Spinal cord (tissue), 10 donors: ENCODE measurements at places on chromosomes 7 and 10. TPM values are rescaled to one million over a fixed set of nuclear protein-coding genes. Genes with fewer than 3 reads are reported as not detected.

- no peak for DNase-seq
Observed at GRCh38 chr7:36600869-36601530, 123.3 kb downstream of the AOAH start.

DNA sequence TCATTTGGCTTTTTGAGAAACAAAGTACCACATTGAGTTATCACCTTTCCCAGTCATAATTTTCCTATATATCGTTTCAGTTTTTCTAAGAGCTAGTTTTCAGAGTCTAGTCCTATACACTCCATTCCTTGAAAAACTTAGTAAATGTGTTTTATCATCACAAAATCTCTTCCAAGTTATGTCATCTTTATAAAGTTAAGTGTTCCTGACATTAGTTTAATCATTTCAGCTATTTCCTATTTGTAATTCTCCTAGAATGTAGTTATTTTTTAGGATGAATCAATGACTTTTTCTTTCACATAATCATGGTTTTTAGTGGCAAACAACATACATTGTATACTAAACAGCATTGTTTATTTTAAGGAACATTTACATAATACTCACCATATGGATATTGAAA, 191.7 kb upstream of the BET1 start:
- no peak for DNase-seq

- DNase-seq, result no peak
Observed at GRCh38 chr10:95475003-95475383, 86.2 kb downstream of the SORBS1 start.

RBP3 gene
- total RNA-seq, result not detected

DNA sequence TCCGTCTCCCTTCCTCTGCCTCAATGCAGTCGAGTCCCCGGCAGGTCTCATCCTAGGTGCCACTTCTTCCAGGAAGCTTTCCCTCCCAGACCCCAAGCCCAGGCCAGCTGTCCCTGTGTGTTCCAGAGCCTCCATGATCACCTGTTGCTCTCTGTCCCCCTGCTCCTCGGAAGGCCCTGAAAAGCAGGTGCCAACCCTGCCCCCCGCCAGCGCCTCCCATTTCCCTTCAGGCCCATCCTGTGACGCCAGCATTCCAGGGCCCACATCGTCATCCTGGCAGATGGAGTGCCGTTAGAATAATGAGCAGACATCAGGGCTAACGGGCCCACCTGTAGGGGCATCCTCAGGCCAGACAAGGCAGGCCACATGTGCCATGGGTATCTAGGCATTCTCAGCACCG, 253.0 kb upstream of the PPP2R2D start:
- DNase-seq, result no peak

- DNase-seq, result no peak
Observed at GRCh38 chr7:30470163-30470770, 8.3 kb downstream of the NOD1 start.

GRCh38 chr7:50798126-50798525, 15.4 kb upstream of the GRB10 start:
- DNase-seq, result no peak

TMEM254 gene
- total RNA-seq, result 15.6 TPM

GCK gene
- 5.1 TPM for total RNA-seq

DNA sequence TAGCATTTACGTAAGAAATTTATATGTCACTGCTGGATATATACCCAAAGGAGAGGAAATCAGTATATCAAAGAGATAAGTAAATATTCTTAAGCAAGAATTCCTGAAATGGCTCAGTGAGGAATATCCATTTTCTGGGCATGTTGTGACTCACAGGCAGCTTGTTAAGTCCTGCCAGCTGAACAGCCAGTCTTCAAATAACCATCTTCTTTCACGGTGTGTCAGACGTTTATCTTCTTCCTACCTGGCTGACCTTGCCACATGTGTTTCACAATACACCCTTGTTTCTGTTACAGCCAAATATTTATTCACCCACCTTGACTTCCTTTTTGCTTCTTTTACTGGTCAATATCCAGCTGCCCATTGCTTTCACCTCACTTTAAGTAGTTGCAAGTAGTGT, 648.1 kb downstream of the ANKRD7 start:
- DNase-seq, result no peak

DNA sequence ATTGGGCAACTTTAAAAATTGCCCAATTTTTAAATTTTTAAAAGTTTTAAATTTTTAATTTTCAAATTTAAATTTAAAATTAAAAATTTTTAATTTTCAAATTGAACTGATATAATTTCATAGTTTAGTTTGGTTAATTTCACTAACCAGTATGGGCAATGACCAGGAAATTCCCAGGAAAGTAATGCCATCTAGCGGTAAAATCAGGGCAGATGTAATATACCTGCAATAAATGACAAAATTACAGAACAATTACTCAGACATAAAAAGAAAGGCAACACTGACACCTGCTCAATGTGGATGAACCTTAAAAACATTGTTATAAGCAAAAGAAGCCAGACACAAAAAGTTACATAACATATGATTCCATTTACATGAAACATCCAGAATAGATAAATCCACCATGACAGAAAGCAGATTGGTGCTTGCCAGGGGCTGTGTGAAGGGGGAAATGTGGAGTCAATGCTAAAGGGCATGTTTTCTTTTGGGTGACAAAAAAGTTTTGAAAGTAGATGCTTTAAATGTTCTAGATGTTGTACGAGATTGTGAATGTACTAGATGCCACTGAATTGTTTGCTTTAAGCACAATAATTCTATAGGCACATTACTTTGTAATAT, 28.6 kb upstream of the SLC16A12 start:
- DNase-seq, result peak; percentile 85

- no peak for DNase-seq
Observed at GRCh38 chr7:91330191-91330808, 66.1 kb downstream of the FZD1 start.

DNA sequence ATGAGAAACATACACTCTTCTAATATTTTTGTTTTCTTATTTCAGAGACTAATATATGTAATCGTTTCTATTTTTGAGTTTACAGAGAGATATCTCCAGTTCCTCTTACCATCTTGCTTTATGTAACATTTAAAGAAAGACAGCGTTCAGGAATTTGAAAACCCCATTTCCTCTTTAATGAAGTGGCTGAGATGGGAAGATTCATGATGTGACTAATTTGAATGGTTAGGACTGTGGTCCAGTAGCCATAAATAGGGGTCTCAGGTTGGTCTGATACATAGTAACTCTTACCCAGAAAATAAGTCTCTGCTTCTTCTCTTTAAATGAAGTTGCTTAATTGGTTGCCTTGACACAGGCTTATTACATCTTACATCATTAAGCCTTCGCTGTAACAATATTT, 6.9 kb downstream of the KMT2E start:
- no peak for DNase-seq

CDK14 gene
- total RNA-seq, result 126 TPM

DNA sequence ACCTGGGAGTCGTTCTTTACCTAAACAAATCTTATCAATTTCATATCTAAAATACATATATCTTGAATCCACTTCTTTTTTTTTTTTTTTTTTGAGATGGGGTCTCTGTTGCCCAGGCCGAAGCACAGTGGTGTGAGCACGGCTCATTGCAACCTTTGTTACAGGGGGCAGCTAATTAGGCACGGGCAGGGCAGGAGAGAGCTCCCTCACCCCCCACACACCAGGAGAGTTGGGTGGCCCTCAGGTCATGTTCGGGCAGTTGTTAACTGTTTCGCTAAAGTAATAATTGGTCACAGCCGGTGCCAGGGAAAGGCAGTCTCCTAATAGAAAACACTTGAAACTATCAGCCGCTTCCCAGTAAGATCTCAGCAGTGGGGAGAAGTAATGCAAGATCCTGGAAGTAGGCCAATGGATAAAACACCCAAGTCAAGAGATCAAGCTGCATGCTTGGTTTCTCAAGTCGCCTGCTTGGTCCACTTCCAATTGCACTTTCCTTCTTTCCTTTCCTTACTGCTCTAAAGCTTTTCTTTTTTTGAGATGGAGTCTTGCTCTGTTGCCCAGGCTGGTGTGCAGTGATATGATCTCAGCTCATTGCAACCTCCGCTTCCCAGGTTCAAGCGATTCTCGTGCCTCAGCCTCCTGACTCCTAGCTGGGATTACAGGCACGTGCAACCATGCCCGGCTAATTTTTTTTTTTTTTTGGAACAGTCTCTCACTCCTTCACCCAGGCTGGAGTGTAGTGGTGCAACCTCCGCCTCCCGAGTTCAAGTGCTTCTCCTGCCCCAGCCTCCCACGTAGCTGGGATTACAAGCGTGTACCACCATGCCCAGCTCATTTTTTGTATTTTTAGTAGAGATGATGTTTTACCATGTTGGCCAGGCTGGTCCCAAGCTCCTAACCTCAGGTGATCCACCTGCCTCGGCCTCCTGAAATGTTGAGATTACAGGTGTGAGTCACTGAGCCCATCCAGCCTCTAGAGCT, 21.3 kb upstream of the EFCAB10 start:
- no peak for DNase-seq

ANKRD61 gene
- total RNA-seq, result 0.20 TPM

NME8 gene
- not detected for total RNA-seq

- no peak for DNase-seq
Observed at GRCh38 chr7:39605087-39605486, 18.3 kb upstream of the RALA start.

DNA sequence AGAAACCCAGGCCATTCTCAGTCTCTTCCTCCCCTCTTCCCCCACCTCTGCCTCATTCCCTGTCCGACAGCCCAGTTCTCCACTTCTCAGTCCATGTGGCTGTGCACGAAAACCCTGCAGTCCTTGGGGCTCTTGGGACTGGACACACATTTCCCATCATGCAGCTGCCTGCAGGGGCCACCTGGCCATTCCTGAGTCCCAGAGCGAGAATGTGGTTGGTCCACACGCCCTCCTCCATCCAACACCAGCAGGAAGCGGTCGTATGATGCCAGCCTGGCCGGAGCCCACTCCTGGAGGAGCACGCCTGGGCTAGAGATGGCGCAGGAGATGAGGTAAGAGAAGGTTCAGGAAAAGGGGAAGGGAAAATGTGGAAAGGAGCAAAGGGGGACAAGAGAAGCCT, 222.5 kb downstream of the USP6NL start:
- no peak for DNase-seq

- peak; percentile 27 for DNase-seq
Observed at GRCh38 chr7:16123117-16123770, 298.1 kb downstream of the CRPPA start.

GRCh38 chr7:8357536-8357935, 75.9 kb upstream of the NXPH1 start:
- no peak for DNase-seq

GBX1 gene
- total RNA-seq, result 2.4 TPM

- no peak for DNase-seq
Observed at GRCh38 chr10:22391600-22391999, 46.3 kb downstream of the SPAG6 start.

SLF2 gene
- total RNA-seq, result 64.2 TPM

DNA sequence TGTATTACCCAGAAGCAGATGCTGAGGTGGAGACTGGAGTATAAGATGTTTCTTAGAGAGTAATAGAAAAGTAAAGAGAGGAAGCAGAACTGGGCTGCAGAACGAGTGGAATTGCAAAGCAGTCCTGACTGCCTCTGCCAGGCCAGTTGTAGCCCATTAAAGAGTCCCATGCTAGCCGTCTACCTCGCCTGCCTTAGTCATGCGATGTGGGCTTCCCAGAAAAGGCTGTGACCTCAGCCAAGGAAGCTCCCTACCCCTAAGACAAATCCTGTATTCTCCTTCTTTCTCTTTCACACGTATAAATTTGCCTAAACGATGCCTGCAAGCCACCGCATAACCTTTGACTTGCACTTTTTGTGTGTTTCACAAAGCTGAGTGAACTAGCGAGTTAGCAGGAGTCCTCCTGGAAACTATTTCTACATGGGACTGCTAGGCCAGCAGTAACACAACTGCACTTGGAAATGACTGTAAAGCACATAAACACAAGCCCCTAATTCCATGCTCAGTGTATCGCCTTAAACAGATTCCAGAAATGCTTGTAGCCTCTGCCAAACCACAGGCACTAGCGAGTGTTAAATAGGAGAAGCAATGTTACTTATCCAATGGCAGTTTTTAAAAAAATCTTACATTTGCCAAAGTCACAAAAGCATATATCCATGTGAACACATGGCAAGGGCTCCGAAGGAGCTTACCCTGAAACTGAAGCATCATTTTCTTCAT, 47.4 kb upstream of the GNAI1 start:
- peak; percentile 62 for DNase-seq

PPP1R9A gene
- 69.9 TPM for total RNA-seq

HMX2 gene
- not detected for total RNA-seq

BAZ1B gene
- total RNA-seq, result 63.9 TPM

DNA sequence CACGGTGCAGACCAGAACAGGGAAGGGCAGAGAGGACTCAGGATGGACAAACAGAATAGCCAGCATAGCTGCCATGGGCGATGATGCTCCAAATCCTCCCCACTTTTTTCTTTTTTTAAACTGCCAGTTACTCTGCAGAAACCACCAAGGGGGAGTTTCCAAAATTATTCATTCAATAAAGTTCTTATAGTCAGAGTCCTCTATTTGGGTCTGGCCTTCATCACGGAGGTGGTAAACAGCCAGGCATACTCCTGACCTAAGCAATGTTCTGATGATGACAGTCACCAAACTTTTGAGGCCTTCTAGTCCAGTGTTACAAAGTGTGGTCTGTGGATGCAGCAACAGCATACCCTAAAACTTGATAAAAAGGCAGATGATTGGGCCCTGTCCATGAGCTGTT, 12.3 kb downstream of the RAPGEF5 start:
- no peak for DNase-seq

- DNase-seq, result no peak
Observed at GRCh38 chr7:35646289-35647023, 48.5 kb downstream of the HERPUD2 start.

HECW1 gene
- 10.7 TPM for total RNA-seq

DNA sequence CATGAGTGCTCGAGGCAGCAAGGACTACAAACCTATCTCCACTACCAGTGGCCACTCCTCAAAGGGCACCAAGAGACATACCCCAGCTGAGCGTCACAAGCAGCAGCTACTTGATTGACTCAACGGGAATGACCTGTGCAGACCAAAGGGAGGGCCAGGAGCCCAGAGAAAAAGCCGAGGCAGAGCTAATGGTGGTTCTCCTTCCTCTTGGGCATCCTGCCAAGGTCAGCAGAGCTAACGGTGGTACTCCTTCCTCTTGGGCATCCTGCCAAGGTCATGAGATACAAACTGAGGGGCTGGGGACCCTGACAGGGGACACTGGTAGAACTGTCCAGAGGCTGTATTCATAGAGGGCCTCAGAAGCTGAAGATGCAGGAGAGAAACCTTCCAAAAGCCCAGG, 60.4 kb downstream of the FAM53B start:
- no peak for DNase-seq

DNA sequence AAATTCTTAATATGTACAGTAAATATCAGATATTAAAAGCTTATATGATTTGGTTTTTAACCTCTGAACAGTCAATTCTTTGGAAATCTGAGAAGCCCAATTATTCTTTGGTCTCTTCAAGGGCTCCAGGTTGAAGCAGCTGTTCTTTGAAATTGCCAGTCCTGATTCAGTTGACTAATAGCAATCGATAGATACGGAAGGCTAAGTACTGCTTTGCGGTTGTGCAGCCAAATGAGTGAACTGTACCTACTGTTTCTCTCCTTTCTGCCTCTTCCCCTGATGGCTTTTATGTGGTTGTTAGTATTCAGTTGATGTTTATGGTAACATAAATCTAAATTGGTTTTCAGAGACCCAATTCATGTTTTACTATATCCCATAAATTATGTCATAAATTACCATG, 103.1 kb upstream of the RPA3 start:
- DNase-seq, result peak; percentile 6
